ENCODE measurements at places on chromosomes 6 and 20. TPM values are rescaled to one million over a fixed set of nuclear protein-coding genes. Genes with fewer than 3 reads are reported as not detected.

MRPL14 gene
- 41.2 TPM for total RNA-seq

TGM2 gene
- 695 TPM for total RNA-seq

GSTA2 gene
- total RNA-seq, result not detected

GPX5 gene
- not detected for total RNA-seq

SYS1 gene
- total RNA-seq, result 23.4 TPM

TEAD3 gene
- 22.4 TPM for total RNA-seq

CASS4 gene
- 0.65 TPM for total RNA-seq

Data from left cardiac atrium (tissue), 4 donors.